ENCODE measurements at places on chromosomes 5 and 9. TPM values are rescaled to one million over a fixed set of nuclear protein-coding genes. Genes with fewer than 3 reads are reported as not detected.

DNA sequence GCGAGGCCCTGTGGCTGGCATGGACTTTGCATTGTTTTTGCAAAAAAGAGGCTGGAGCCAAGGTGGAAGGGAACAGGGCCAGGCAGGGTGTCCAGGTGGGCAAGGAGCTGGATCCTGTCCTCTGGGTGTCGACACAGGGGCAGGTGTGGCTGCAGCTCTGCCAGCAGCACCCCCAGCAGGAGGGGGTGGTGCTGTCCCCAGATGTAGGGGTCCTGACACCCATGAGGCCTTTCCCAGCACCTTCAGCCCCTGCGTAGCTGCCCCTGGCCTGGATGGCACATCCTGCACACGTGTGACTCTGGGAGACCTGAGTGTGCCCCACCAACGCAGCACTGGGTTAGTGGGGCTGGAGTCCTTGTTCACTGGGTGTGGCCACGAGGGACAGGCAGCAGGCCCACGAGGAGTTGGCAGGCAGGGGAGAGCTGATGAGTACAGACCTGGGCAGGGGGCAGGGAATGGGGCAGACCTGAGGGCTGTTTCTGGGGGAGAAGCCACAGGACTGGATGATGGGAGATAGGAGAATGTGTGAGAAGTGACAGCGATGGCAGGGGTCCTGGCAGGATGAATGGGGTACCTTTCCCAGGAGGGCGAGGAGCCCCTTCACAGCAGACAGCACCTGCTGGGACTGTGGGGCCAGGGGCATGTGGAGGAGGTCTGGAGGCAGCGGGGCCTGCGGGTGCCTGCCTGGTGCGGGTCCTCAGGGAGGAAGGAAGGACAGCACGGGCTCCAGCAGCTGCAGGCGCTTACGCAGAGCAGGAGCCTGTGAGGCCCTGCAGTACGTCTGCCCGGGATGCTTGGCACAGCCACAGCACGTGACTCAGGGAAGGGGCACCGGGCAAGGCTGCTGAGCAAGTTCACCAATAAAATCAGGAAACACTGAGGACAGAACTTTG lies 3.6 kb upstream of the RASGEF1C start:
- H3K4me3 ChIP-seq: no peak overlapping the region
- no peaks in the 10 kb centered on the region for H3K4me1 ChIP-seq
- H3K27ac ChIP-seq: no peak overlapping the region
- DNase-seq: no peak
- H3K27me3 ChIP-seq: peaks cover 9% of the 10 kb centered on the region
- no peaks in the 10 kb centered on the region for H3K36me3 ChIP-seq

- no peak overlapping the region for H3K27ac ChIP-seq
- no peak for DNase-seq
- H3K4me3 ChIP-seq: no peak overlapping the region
- no peaks in the 10 kb centered on the region for H3K36me3 ChIP-seq
These were observed 54.7 kb upstream of the SMARCA2 start for GRCh38 chr9:1960342-1961042.

- H3K36me3 ChIP-seq: no peaks in the 10 kb centered on the region
- no peaks in the 10 kb centered on the region for H3K27me3 ChIP-seq
- no peak overlapping the region for H3K4me3 ChIP-seq
These were observed 44.0 kb upstream of the SVEP1 start for GRCh38 chr9:110623462-110624025.

DNA sequence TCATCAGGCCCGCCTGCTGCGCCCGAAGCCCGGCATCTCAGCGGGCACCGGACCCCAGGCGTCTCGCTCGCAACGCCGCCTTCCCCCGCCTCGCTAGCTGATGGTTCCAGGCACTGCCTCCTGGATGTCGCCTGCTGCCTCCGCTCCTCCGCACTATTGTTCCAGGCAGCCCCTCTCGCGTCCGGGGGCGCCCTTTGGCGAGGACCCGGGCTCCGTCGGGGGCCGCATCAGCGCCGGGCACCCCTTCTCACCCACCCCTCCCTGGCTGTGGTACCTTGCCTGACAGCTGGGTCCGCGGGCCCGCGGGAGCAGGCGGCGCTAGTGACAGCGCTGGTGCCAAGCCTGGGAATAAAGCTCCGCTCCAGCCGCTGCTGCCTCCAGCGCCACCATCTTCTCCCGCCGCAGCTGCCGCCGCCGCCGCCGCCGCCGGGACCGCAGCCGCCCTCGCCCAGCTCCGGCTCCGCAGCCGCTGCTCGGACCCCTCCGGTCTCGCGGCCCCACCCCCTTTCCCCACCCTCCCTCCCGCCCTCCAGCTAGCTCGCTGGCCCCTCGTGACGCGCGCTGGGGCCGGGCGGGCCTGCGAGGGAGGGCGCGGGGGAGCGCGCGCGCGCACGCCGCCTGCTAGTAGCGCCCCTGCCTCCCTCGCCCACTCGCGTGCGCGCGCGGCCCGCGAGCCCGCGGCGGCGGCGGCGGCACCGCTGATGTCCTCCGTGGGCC lies at the start of gene APBA1:
Gene APBA1, minus strand, starts transcription at position 493 of the 717 bp plus-strand sequence.
- H3K27ac ChIP-seq: peak within 1 kb of the TSS; percentile 66
- DNase-seq: peak; percentile 46
- H3K4me1 ChIP-seq: peaks cover 17% of the 10 kb centered on the region
- no peaks in the 10 kb centered on the region for H3K36me3 ChIP-seq

DNA sequence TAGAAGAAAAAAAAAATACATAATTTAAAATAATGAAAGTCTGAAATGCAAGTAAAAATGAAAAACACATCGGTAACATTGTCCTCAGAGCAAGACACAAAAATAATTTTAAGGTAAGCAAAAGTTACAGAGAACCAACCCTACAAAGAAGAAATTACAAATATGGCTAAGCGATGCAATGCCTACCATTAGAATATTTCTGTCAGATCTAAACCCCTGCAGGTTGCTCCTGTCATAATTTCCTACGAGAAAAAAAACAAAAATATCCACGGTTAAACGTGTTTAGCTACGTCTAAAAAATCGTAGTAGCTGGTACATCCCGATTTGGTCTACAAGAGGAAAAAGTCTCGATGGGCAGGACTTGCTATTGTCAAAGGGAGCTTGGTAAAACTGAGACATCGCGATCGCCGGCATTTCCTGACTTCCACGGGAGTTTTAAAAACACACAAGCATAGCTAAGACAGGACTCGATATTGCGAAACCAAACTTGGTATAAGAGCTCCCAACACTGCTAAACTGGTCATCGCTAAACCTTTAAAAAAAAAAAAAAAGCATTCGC lies 1.1 kb upstream of the ANXA2R start:
- no peaks in the 10 kb centered on the region for H3K27me3 ChIP-seq
- DNase-seq: no peak
- H3K27ac ChIP-seq: peak overlapping the region; percentile 94

GRCh38 chr5:138033907-138034306 lies 1.0 kb upstream of the FAM13B start:
- DNase-seq: peak; percentile 53
- H3K4me1 ChIP-seq: peaks cover 14% of the 10 kb centered on the region
- H3K4me3 ChIP-seq: peak overlapping the region; percentile 96
- H3K27me3 ChIP-seq: no peaks in the 10 kb centered on the region

DNA sequence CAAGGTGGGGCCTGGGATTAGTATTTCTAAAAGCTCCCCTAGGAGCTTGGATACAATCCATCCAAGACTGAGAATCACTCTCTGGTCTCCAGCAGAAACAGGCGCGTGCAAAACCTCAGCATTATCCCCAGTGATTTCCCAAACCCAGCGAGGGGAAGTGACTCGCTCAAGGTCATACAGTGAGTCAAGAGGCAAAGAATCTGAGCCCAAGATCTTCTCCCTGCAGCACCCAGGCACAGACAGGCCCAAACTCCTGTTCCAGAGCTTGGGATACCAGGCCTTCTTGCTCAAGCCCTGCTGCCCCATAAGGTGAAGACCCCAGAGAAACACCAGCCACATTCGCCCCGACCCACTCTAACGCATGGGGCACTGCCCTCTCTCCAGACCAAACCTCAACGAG lies 33.2 kb downstream of the SHB start:
- H3K36me3 ChIP-seq: no peaks in the 10 kb centered on the region
- H3K27me3 ChIP-seq: no peaks in the 10 kb centered on the region
- H3K4me3 ChIP-seq: no peak overlapping the region
- H3K4me1 ChIP-seq: peaks cover 48% of the 10 kb centered on the region

- H3K4me1 ChIP-seq: peaks cover 6% of the 10 kb centered on the region
- H3K4me3 ChIP-seq: no peak overlapping the region
- H3K36me3 ChIP-seq: peaks cover 80% of the 10 kb centered on the region
- no peak overlapping the region for H3K27ac ChIP-seq
These were observed 7.8 kb downstream of the DNAJA1 start for GRCh38 chr9:33032865-33033264.

- H3K27ac ChIP-seq: no peak overlapping the region
- DNase-seq: no peak
- no peaks in the 10 kb centered on the region for H3K36me3 ChIP-seq
These were observed 203.3 kb downstream of the FOXD4L6 start for GRCh38 chr9:40925149-40925548.

- H3K4me1 ChIP-seq: peaks cover 37% of the 10 kb centered on the region
- DNase-seq: peak; percentile 75
- peak overlapping the region; percentile 92 for H3K27ac ChIP-seq
- H3K4me3 ChIP-seq: peak overlapping the region; percentile 81
These were observed 980 bp downstream of the COL5A1 start for GRCh38 chr9:134642385-134643181.

DNA sequence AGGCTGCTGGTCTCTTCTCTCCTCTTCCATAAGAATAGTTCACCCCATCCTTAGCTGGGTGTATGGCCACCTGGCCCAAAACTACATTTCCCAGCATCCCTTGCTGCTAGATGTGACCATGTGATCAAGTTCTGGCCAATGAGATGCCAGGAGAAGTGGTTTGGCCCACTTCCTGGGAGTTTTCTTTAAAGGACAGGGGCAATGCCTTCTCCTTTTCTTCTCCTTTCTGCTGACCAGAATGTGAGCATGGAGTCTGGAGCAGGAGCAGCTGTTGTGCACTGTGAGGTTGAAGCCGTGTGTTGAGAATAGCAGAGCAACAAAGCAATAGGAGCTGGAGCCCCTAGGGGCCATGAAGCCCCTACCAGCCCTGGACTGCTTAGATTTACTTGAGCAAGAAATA lies 36.8 kb downstream of the C9orf50 start:
- H3K4me1 ChIP-seq: no peaks in the 10 kb centered on the region
- no peak overlapping the region for H3K4me3 ChIP-seq
- H3K36me3 ChIP-seq: no peaks in the 10 kb centered on the region
- no peaks in the 10 kb centered on the region for H3K27me3 ChIP-seq

PCDHGA7 gene
- total RNA-seq: 0.62 TPM

DNA sequence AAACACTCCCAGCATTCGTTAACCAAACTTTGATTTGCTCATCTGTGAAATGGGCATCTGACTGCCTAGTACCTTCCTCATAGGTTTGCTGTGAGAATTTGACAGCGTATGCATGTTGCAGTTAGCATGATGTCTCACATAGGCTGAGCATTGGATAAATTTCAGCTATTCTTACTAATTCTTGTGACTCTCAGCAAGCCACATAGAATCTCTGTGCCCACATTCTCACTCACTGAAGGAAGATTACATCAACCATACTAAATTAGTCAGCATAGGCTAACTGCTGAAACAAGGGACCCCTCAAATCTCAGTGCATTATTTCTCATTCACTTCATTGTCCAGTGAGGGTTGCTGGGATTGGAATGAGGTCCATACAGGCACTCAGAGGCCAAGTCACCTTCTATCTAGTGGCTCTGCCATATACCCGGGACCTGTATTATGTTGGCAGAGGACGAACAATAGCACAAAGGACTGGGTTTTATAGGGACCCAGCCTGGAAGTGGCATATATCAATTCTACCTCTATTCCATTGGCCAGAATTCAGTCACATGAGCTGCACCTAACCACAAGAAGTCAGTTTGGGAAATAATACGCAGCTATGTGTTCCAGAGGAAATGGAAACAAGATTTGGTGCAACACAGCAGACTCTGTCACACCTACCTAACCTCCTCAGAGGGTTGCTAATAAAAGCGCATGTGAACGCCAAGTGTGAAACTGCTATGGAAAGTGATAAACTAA lies 4.2 kb upstream of the PTGER4 start:
- H3K4me3 ChIP-seq: no peak overlapping the region
- no peaks in the 10 kb centered on the region for H3K27me3 ChIP-seq
- no peaks in the 10 kb centered on the region for H3K36me3 ChIP-seq
- DNase-seq: no peak
- H3K27ac ChIP-seq: no peak overlapping the region

GRCh38 chr5:109936996-109937395 lies 247.3 kb downstream of the MAN2A1 start:
- no peak overlapping the region for H3K27ac ChIP-seq
- H3K4me3 ChIP-seq: no peak overlapping the region
- DNase-seq: no peak
- H3K4me1 ChIP-seq: peaks cover 5% of the 10 kb centered on the region

PTPN3 gene
- 1.1 TPM for total RNA-seq

CATSPER3 gene
- 0.39 TPM for total RNA-seq

DNA sequence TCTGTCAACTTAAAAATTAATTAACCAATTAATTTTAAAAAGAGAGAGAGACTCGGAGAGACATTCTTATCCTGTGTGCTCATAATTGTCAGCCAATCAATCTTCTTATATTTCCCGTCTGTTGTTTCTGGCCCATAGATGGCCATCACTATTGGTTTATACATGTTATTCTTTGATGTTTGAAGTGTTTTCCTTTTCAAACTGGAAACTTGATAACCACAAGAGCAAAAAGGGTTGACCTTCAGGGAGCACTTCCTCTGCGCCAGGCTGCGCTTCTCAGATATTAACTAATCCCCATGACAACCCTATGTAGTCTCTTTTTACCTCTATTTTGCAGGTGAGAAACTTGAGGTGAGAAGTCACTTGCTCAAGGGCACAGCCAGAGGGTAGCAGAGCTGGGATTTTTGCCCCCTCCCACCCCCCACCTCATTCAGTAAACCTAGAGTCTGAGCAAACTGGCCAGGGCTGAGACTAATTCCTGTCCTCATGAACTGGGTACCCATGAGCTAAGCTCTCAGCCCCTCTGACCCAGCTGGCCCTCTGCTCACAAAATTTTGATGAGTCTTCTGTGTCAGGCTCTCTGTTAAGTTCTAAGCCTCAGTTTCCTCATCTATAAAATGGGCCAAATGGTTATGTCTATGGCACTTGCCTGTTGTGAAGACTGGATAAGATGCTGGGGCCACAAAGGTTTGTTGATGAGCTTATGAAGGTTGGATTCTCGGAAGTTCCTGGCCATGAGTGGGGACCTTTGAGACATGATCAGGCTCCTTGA lies 86.0 kb upstream of the SH3PXD2B start:
- DNase-seq: no peak
- no peak overlapping the region for H3K4me3 ChIP-seq
- peaks cover 4% of the 10 kb centered on the region for H3K27me3 ChIP-seq
- no peaks in the 10 kb centered on the region for H3K4me1 ChIP-seq

DNA sequence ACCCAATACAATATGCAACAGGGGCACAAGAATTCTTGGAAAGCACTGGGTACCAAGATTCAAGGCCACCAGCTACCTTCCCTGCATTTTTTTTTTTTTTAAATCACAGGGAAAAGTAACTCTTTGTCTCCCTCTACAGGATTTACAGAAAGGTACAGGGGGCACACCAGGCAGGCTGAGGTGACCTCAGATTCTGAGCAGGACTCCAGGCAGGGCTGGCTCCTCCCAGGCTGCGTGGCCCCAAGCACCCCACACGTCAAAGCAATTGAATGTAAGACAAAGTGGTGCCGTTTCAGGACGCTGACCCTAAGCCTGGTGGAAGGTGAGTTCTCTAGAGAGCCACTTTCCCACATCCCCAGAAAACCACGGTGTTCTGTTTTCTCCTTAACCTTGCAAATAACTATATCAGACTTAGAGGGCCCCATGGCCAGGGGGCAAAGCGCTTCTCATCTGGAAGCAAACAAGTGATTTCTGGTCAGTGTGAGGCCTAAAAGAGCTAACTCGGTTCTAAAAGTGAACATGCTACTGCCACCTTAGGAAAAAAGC lies 222.6 kb downstream of the ROR2 start:
- no peak for DNase-seq
- no peaks in the 10 kb centered on the region for H3K27me3 ChIP-seq
- no peaks in the 10 kb centered on the region for H3K36me3 ChIP-seq
- no peak overlapping the region for H3K4me3 ChIP-seq
- H3K4me1 ChIP-seq: peaks cover 4% of the 10 kb centered on the region
